ENCODE measurements at places on chromosomes 16 and 17.

- no peak overlapping the region for H3K27ac ChIP-seq
- no peaks in the 10 kb centered on the region for H3K36me3 ChIP-seq
- no peak overlapping the region for H3K4me3 ChIP-seq
- DNase-seq = no peak
Measured at GRCh38 chr17:66889480-66890230, 54.7 kb downstream of the CACNG5 start.

DNA sequence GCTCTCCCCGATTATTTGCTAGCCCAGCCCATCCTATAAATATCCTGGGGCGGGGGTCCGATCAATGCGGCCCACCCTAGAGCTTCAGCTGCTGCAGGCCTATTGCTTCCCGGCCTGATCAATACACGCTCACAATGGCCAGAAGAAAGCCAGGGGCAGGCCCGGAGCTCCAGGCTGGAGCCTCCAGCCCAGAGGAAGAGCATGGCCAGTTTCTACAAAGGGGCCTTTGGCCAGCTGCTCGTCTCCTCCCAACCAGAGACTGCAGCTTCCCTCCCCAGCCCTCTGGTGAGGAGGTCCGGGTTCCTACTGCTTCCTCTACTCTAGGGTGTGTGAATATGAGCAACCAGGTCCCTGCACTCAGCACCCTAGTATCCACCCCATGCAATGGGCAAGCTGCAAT is 36.7 kb downstream of the SALL1 start:
- no peak for DNase-seq
- peaks cover 7% of the 10 kb centered on the region for H3K27me3 ChIP-seq
- no peak overlapping the region for H3K27ac ChIP-seq

- no peaks in the 10 kb centered on the region for H3K27me3 ChIP-seq
- H3K27ac ChIP-seq = no peak overlapping the region
- H3K4me1 ChIP-seq = no peaks in the 10 kb centered on the region
- no peak overlapping the region for H3K4me3 ChIP-seq
- H3K36me3 ChIP-seq = no peaks in the 10 kb centered on the region
- no peak for DNase-seq
Measured at GRCh38 chr17:28124962-28125361, 82.5 kb downstream of the NLK start.

- no peak overlapping the region for H3K4me3 ChIP-seq
- no peaks in the 10 kb centered on the region for H3K36me3 ChIP-seq
- DNase-seq = no peak
- no peaks in the 10 kb centered on the region for H3K4me1 ChIP-seq
Measured at GRCh38 chr16:23213831-23214230, 31.3 kb downstream of the SCNN1G start.

DNA sequence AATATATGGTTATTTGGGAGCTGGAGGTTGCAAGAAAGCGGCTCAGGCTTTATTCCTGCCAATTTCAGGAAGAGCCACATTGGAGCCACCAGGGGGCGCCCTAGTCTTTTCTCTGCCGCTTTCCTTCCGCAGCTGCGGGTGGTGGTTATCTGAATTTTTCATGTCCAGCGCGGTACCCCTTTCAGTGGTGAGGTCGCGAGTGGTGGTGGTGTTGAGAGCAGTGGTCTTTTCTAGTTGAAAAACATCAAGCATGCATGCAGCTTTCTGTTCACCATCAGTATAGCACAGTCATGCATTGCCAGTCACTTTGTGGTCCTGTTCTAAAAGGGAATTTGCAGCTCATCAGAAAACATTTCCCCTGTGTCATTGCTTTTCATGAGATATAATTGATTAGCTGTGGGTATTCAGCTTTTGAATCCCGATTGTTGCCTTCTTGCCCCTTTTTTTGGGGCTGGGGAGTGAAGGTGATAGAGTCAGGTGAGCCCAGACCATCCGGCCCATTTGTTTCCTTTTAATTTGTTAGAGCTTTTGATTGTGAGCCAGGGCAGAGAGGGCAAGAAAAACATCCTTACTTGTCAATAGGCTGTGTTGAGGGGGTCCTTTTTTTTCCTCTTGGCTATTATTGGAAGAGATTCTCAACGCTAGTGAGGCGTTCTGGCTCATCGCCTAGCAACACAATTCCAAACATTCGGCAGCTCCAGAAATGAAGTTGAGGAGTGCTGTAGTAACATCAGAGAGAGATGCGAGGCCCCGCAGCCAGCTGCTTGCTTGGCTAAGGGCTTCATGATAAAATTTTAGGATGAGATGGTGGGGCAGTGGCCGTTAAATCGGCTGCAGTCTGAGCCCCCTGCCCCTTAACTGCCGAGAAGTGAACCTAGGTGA is 119.0 kb downstream of the SNX29 start:
- peak overlapping the region; percentile 33 for H3K4me3 ChIP-seq
- no peaks in the 10 kb centered on the region for H3K36me3 ChIP-seq
- peaks cover 10% of the 10 kb centered on the region for H3K4me1 ChIP-seq
- no peaks in the 10 kb centered on the region for H3K27me3 ChIP-seq
- DNase-seq = peak; percentile 20
- H3K27ac ChIP-seq = no peak overlapping the region

GRCh38 chr17:2844416-2844815 is 48.2 kb downstream of the RAP1GAP2 start:
- H3K27me3 ChIP-seq = no peaks in the 10 kb centered on the region
- H3K4me3 ChIP-seq = no peak overlapping the region
- no peaks in the 10 kb centered on the region for H3K36me3 ChIP-seq
- peaks cover 15% of the 10 kb centered on the region for H3K4me1 ChIP-seq

GRCh38 chr16:77449208-77449607 is 14.4 kb upstream of the ADAMTS18 start:
- no peaks in the 10 kb centered on the region for H3K27me3 ChIP-seq
- DNase-seq = no peak
- no peaks in the 10 kb centered on the region for H3K36me3 ChIP-seq
- no peak overlapping the region for H3K4me3 ChIP-seq

DNA sequence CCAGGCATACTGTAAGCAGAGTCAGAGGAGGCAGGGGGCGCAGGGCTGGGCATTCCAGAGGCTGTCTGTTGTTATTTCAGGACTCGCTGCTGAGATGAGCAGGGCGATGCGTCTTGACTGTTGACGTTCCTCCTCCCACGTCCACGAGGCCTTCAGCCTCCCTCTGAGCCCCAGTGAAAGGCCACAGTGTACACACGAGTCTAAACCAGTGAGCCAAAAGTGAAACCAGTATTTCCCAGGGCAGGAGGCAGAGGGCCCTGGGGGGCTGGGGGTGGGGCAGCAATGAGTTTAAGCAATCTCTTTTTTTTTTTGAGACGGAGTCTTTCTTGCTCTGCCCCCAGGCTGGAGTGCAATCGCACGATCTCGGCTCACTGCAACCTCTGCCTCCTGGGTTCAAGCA is 21.5 kb downstream of the SMTNL2 start:
- no peak overlapping the region for H3K4me3 ChIP-seq
- DNase-seq = no peak
- no peaks in the 10 kb centered on the region for H3K27me3 ChIP-seq
- H3K36me3 ChIP-seq = no peaks in the 10 kb centered on the region

- H3K4me3 ChIP-seq = no peak overlapping the region
- H3K27ac ChIP-seq = no peak overlapping the region
- H3K27me3 ChIP-seq = no peaks in the 10 kb centered on the region
- no peaks in the 10 kb centered on the region for H3K36me3 ChIP-seq
Measured at GRCh38 chr17:33469421-33469820, 176.3 kb upstream of the ASIC2 start.
